ENCODE measurements at places on chromosomes 5 and 9.

GRCh38 chr9:37936376-37936775 lies 32.4 kb upstream of the SLC25A51 start:
- no peak for ATAC-seq

GRCh38 chr5:171131497-171131896 lies 177.6 kb upstream of the TLX3 start:
- no peak for ATAC-seq

DNA sequence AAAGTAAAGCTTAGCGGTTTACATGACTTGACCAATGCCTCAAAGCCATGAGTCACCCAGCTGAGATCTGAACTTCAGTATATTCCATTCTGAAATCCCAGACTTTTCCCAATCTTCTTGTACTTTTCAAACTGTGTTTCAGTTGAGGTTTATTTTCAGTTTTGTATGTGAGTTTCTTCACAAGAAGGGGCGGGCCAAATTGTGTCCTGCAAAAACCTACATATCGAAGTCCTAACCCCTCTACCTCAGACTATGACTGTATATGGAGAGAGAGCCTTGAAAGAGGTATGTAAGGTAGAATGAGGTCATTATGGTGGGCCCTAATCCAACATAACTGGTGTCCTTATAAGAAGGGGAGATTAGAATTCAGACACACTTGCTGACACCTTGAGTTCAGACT lies 666 bp upstream of the TLR4 start:
- no peak for ATAC-seq

GRCh38 chr5:43603344-43604217 lies 601 bp downstream of the NNT start:
- ATAC-seq = peak; percentile 82

- ATAC-seq = no peak
Measured at GRCh38 chr5:42390115-42390514, 33.1 kb upstream of the GHR start.

DNA sequence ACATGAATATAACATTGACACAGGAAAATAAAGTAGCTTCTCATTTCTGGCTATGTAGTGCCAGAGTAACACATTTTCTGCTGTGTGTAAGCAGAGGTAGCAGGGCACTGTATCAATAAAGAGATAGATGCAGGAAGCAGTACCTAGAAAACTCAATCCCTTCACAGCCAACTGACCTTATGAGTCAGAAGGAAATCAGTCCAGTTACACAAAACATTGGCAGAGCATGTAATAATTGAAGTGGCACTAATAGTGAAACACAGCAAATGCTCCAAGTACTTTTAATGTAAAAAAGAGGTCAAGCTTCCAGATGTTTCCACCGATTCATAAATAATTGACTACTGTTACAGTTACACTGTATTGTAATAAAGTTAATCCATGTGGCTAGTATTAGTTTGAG lies 706.6 kb downstream of the EFNA5 start:
- no peak for ATAC-seq

- ATAC-seq = no peak
Measured at GRCh38 chr5:123875561-123876275, 363.7 kb downstream of the CSNK1G3 start.

DNA sequence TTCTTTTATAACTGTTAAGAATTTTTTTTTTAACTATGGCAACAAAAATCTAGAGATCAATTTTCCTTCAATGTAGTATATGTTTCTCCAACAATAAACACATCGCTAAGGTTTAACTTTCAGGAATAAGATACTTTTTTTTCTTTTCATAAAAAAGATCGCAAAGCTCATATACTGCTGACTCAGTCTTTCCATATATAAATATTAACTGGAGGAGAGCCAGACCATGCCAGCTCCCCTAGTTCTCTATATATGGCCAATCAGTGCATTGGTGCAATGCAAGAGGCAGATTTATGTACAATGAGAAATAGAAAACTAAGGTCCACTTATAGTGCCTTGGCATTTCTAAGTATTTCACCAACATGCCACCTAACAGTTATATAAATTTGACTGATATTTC lies 89.2 kb upstream of the GAS1 start:
- no peak for ATAC-seq

GRCh38 chr9:89679016-89679415 lies 74.2 kb downstream of the GADD45G start:
- ATAC-seq = no peak

- peak; percentile 30 for ATAC-seq
Measured at GRCh38 chr5:132427281-132428146, 58.0 kb downstream of the SLC22A5 start.

- ATAC-seq = no peak
Measured at GRCh38 chr9:77017505-77017894, 2.0 kb upstream of the FOXB2 start.

DNA sequence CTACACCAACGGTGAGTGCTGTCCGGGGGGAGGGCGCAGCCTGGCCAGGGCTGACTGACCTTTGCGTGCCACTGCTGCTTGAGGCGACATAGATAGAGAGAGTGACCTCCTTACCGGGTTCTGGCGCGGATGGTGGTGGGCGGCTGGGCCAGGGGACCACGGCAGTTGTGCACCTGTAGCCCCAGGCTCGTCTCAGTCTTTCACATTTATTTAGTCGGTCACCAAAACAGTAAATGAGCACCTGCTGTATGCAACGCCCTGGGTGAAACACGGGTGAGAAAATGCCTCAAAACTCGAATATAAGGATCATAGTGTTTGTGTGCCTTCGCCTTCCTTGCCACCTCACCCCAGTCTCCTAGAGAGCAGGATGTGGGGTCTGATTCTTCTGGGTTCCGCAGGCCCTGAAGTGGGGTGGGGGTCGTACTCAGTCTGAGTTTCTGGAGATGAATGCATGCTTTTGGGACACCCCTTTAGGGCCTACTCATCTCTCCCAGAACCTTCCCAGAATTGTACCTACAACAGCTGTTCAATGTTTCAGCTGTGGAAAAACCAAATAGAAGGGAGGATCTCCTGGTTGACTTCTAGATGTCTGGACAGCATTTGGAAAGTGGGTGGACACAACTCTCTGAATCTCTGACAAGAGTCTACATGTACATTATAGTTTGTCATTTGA lies 714 bp downstream of the SEC24A start:
- ATAC-seq = peak; percentile 1

DNA sequence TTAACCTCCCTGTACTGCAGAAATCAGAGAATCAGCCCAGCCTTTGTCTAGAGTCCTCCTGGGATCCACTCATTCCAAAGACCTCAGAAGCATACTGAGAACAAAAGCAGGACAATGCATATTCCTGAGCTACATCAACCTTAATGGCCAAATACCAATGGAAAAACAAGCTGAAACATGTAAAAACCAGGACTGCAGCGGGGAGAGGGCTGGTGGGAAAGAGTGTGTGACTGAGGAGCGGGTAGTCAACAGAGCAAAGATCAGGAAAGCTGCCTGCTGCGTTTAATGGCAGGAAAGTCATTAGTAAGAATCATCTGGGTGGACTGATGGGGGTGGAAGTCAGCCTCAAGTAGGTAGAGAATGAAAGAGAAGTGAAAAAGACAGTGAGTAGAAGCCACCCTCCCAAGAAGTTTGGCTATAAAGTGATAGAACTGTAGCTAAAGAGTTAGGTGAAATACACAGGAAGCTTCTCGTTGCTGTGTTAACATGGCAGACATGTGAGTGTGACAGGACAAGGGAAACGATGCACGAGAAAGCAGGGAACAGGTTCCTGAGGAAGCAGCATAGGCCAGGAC lies 88.1 kb downstream of the OTULIN start:
- no peak for ATAC-seq

DNA sequence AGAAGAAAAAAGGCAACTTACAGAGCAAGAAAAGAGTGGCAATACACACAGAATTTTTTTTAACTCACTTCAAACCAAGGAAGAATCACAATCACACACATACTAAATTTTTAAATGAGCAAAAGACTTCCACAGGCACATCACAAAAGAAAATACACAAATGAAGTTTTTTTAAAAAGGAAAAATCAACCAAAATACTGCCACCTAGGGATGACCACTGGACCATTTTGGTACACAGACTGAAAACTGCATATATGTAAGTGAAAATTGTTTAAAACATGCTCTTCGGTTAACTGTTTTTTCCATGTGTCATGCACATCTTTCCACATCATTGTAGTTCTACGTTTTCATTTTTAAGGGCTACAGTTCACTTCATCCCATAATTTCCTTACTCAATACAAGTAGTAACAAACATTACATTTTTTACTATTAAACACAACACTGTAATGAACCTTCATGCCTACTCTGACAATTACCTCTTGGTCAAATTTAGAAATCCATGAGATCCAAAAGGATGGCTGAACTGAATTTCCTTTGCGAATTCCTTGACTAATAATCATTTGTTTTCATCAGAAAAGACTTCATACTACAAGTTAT lies 79.0 kb downstream of the FBXW11 start:
- no peak for ATAC-seq

- peak; percentile 20 for ATAC-seq
Measured at GRCh38 chr9:136119061-136119882, 597 bp upstream of the TMEM250 start.

- no peak for ATAC-seq
Measured at GRCh38 chr5:168334695-168335094, 43.2 kb downstream of the WWC1 start.

DNA sequence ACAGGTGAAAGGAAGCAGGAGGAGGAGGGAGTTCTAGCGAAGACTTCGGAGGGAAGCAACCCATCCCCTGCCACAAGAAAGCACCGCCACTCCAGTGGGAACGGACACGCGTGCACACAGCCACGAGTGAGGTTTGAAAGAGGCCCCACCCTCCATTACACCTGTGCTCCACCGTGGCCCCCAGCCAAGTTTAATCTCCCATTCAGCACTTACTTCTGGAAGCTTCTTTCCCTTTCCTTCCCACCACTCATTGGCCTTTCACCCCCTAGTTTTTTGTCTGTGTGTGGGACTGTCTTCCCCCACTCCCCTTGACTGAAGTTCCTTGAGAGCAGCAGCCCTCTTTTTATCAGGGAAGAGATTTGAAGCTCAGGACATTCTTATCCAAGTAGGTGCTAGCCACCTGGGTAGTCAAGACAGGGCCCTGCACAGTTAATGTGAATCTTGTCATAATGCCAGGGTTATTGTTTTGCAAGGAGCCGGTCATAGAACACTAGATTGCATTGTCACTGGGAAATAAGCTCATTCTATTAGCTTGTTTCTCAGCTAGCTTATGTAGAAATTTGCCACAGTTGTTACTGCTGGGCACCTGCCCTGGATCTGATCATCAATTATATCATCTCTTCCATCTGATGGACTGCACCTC lies 256.0 kb downstream of the DOCK8 start:
- ATAC-seq = no peak

GRCh38 chr9:110582156-110582555 lies 2.6 kb upstream of the SVEP1 start:
- no peak for ATAC-seq

All from activated T-helper 17 cell treated with anti-CD3 and anti-CD28 coated beads, Interleukin-2, amount 50 U/mL, for 72 hours (primary cell).